ENCODE measurements at places on chromosomes 1 and 21.
A peak's percentile ranks its signal among the peaks of the same experiment; 100 is the strongest.

DNA sequence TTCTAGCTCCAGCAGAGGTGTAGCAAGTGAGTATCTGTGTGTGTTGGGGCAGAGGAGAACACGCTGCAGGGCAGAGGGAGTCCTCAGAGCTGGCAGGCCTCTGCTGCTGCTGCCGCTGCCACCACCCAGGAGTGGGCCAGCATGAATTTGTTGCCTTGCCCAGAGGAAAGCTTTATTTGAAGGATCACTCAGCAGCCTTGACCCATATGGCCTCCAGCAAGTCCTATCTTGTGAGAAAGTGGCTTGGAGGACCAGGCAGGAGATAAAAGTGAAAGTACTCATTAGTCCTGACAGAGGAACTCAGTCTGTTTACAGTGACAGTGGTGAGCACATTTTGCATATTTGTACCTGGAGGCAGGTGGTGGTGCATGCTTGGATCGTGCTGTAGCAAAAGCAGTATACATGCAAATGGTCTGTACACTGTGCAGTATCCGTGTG lies 3.1 kb downstream of the TRAF5 start:
- DNase-seq, result no peak

GRCh38 chr21:34039678-34040382 lies 33.5 kb upstream of the MRPS6 start:
- DNase-seq, result no peak

DNA sequence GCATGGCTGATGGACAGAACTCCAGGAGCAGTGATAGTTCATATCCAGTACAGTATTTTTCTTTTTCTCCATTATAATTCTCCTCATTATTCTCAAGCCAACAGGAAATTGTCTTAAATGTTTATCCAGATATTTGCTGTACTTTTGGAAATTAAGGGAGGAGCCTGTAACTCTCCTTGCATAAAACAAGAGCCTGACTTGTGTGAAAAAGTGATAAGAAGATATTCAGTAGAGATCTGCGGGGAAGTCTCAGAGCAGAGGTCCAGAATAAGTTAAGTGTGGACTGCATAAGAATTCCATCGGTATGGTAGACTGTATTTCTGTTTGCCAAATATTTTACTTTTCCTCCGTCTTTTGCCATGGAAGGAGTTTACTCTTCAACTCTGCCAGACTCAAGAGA lies 70.2 kb downstream of the BACH1 start:
- DNase-seq, result no peak

- no peak for DNase-seq
Measured at GRCh38 chr1:234645474-234645953, 35.5 kb upstream of the IRF2BP2 start.

DNA sequence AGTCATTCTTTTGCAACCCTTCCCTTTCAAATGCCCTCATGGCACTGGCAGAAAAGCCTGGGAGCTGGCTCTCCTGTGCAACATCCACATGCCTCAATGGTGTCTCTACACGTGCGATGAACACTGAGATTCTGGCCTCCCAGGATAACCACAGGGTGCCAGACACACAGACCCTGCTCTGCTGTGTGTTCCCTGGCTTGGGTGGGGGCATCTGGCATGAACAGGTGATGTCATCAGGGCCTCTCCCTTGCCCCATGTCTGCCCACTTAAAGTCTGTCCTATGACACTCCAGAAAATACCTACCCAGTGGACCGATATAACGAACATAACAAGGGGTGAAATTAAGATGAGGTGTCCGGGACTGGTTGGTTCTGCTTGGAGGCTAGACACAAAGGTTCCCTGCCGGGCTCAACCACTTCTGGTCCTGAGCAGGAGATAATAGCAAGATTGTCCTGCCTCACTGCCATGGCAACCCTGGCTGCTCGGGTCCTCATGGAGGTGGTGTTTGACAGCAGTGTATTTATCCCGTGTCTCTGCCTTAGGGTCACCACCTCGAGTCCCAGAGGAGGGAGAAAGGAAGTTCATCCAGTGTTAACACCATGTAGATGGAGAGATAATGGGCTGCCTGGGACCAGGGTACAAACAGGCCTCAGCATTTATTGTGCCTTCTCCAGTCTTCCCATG lies 19.3 kb downstream of the INSRR start:
- DNase-seq, result no peak

DNA sequence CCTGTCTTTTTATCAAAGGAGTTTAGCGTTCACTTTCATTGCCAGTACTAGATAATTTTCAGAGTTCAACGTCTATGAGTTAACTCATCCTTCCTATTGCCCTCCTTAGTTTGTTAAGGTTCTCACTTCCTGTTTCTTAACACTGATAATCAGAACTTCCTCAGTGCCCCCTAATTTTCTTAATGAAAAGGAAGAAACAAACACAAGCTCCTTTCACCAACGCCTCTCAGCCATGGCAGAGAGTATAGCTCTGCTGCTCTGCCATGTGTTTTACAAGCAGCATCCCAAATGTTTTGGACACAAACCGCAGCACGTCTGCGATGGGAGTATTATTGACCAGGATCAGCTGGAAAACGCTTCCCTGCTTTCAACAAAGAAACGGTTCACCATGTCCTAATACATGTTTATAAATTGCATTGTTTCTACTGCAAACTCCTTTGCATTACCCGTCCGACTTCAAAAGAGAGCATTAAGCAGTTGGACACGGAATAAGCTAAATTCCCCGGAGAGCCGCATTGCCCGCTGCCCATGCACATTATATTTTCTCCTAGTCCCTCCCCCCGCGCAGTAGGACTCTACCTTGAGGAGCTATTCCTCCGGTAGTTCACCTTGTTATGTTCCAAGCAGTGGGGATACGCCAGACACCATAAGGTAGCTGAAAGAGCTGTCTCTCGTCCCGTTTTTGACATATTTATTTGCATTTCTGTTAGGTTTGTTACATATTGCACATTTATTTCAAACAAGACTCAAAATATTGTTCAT lies 561 bp downstream of the OLFM3 start:
- peak; percentile 34 for DNase-seq

DNA sequence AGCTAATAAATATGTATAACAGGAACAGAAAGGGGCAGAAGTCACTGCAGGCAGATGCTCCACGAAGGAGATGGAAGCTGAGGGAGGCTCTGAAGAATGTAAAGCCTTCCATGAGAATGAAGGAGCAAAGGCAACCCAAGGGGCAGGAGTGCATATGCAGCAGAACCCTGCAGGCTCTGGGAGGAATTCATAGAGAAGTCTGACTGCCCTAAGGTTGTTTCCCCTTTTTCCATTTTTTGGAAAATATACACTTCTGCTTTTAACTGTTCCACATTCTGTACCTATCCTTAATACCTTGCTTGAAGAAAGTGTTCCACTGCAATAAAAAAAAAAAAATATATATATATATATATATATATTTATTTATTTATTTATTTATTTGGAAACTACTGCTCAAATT lies 69.6 kb downstream of the CD34 start:
- DNase-seq, result no peak

DNA sequence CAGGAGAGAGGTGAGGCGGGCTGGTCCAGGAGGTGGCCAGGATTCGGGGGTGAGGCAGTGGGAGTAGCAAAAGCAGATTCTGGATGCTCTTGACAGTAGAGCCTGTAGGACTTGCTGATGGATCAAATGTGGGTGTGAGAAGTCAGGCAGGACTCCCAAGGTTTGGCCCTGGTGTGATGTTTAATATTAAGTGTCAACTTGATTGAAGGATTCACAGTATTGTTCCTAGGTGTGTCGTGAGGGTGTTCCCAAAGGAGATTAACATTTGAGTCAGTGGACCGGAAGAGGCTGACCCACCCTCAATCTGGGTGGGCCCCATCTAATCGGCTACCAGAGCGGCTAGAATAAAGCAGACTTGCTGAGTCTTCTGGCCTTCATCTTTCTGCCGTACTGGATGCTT lies 6.8 kb upstream of the RAB4A start:
- DNase-seq, result no peak

- DNase-seq, result no peak
Measured at GRCh38 chr1:29590583-29591565, 354.6 kb downstream of the PTPRU start.

DNA sequence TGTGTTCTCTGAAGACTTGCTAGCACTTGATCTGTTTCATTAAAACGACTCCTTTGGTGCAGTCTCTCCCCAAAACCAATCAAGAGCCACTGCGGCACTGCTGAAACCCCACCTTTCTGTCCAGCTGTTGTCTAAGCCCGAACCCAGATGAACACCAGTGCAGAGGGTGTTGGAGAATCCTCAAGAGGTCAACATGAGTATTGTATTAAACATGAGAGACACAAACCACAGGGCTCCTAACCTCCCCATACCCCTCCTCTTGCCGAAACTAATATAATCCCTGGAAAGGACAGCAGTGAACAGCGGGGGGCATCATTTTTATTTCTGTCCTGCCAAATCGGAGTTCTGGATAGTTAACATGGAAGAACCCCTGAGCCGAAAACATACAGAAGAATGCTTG lies 333.9 kb downstream of the CAMTA1 start:
- DNase-seq, result no peak

GRCh38 chr1:91427741-91428140 lies 23.1 kb upstream of the HFM1 start:
- no peak for DNase-seq

- DNase-seq, result no peak
Measured at GRCh38 chr1:18320051-18320450, 160.7 kb upstream of the KLHDC7A start.

DNA sequence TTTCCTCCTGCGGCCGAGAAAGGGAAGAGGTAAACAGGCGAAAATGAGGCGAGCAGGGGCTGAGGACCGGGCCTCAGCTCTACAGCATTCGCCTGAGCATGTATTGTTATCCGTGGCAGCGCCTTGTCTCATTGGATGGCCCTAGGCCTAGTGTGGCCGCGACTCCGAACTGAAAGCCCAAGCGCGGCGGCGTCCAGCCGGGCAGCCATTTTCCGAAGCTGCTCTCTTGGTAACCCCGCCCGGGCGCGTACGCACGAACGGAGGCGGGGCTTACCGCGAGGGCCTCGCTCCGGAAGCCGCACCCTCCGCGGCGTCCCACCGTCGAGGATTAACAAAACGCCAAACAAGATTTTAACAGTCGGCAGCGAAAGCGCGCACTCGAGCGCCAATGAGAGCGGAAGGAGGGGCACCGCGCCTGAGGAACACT lies 797 bp upstream of the USP1 start:
- DNase-seq, result peak; percentile 100

DNA sequence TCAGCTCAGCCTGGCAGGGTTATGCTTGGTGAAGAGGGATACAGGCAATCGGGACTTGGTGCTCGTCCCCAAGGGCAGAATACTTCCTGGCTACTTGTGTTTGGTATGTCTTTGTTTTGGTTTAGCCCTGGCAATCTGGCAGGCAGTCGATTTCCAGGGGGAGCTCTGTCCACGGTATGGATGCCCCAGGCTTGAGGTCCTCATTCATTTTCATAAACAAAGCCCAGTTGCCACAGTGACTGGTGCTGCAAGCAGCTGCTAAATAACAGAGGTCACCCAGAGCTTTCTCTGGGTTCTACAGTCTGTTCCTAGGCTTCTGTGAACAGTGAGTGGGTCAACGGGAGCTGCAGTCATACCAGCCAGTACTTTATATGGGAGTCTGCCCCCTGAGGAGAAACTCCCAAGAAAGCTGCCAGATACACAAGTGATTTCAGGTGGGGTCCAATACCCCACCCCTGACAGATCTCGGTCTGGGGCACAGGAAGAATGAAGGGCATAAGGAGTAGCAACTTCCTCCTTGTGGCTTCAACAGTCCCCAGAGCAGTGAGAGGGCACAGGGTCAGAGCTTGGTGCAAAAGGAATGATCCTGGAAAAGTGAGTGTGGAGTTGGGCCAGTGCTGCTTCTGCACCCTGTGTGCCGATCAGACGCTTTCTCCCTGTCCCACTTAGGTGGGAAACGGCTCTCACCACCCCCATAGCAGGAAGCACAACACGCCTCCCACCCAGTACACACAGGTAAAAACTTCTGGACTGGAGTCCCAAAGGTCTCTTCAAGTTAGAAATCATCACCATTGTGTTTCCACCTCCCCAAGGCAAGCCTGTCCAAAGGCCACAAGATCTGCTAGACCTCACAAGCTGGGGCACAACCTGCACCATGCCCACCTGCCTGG lies 55.5 kb downstream of the TGFBR3 start:
- DNase-seq, result peak; percentile 15

DNA sequence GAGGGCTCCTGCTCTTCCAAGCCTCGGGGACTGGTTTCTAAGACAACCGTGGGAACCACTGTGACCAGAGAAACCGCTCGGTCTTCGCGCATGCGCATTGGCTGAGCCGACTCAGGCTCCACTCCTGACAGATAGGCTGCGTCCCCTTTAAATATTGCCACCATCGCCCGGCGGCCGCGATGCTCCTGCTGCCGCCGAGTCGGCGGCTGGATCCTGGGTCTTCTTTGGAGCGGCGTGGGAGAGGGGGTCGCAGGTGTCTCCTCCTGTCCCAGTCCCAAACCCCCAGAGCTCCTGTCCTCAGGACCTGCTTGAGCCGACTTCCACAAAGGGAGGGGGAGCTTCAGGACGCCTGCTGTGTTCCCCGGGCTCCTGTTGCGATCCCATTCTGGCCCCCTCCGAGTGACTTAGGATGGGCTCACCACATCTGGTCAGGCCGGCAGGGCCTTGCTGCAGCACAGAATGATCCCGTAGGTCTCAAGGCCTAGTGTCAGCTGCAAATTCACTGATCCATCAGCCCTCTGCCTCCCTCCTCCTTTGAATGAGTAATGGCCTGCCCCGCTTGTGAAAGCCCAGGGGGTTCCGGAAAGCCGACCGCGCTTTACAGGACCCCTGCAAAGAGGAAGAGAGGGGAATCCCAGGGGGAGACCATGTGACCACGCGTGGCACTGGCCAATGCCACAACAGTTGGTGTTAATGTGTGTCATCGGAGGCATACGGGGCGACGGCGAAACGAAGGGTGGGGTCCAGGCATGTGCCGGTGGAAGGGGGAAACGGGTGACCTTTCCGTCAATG lies 683.2 kb upstream of the TPTE start:
- DNase-seq, result no peak

GRCh38 chr1:17258758-17259130 lies 9.8 kb downstream of the PADI3 start:
- DNase-seq, result no peak

GRCh38 chr1:2443277-2444137 lies 31.1 kb upstream of the PEX10 start:
- DNase-seq, result no peak

- DNase-seq, result no peak
Measured at GRCh38 chr21:33022489-33022827, 3.3 kb upstream of the OLIG2 start.

DNA sequence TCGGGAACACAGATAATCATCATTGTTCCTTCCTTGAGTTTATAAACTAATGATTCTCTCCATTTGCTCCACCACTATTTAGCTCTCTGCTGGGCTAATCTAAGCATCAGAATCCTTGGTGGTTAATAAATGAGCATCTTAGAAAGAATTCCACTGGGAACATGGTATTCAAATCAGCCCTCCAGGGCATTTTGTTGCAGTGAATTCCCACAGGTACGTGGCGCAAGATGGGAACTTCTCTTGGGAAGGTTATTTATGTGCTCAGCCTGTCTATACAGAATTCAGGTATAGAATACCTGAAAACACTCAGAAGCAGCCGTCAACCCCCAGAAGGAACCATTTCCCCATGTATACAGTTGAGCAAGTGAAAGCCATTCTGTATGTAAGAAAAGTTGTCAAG lies 131.5 kb downstream of the NTNG1 start:
- DNase-seq, result no peak
